Fibroblast of skin of right biceps (primary cell): ENCODE measurements at places on chromosomes 11 and 22.

DNA sequence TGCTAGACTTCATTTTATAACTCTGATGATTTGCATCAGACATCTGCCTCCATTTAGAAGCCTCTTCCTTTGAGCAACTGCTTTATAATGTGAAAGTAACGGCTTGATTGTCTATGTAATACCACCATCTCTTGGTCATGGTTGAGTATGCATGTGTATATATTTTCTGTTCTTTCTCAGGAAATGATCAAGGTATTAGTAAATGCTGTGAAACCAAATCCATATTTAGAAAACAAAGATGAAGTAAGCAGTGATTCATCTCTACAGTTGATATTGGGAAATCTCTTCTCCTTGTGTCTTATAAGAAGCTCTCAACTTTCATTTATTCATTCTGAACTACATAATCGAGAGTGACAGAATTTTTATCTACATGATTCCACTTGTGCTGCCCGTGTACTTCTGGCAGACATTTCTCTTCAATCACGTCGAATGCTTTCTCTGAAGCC, 104.6 kb upstream of the ANO3 start:
- DNase-seq, result peak; percentile 86

GRCh38 chr11:7892059-7892699, 38.9 kb downstream of the OR10A6 start:
- DNase-seq, result peak; percentile 81

GRCh38 chr11:71204294-71204693, 48.1 kb downstream of the SHANK2 start:
- DNase-seq, result no peak

GRCh38 chr11:70066136-70066520, 12.0 kb upstream of the ANO1 start:
- no peak for DNase-seq

DNA sequence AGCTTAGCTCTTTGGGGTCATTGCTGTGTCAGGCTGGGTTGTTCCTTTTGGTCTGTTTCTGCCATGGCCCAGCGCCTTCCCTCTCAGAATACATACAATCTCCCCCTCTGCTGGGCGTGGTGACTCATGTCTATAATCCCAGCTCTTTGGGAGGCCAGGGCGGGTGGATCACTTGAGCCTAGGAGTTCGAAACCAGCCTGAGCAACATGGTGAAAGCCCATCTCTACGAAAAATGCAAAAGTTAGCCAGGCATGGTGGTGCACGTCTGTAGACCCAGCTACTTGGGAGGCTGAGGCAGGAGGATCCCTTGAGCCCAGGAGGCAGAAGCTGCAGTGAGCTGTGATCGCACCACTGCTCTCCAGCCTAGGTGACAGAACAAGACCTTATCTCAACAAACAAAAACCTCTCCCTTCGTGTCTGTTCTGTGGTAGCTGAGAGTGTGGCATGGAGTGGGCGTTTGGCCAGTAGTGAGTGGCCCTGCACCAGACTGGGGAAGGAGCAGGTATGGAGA, 46.7 kb upstream of the RAB1B start:
- peak; percentile 29 for DNase-seq

GRCh38 chr11:86696451-86696850, 24.0 kb upstream of the ME3 start:
- no peak for DNase-seq

GRCh38 chr11:57457643-57458023, 2.7 kb upstream of the RTN4RL2 start:
- no peak for DNase-seq

- no peak for DNase-seq
These were observed 66.2 kb downstream of the SC5D start for GRCh38 chr11:121358760-121359159.

DNA sequence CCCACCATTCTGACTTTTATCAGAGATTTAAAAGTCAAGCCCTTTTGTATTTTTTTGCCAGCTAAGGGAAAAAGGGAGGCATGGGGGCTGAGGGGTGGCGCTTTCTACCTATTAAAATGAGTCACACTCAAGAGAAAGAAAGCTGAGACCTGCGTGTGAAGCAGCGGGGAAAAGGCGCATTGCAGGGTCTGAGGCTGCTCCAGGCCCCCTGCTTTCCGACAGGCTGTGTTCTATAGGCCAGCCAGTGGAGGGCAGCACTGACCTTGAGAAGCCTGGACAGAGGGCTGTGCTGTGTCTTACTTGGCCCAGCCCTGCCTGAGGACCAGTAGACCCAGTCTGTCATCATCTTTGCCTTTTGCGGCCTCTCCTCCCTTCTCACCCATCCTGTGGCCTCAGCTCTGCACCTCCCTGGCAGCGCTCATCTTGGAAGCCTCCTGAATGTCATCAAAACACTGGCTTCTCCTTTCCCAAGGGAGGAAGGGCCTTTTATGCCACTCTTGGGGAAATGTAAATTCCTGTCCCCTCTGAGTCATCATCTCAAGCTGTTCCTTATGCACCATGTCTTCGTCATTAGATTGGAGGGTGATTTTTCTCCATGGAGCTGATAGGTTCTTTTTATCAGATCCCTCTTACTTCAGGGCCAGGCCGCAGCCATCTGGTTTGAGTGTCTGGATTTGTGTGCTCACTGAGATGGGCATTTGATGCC, 12.6 kb upstream of the MAPK8IP1 start:
- DNase-seq, result peak; percentile 87
